Mammary microvascular endothelial cell (primary cell): ENCODE measurements at places on chromosomes 16 and 17. TPM values are rescaled to one million over a fixed set of nuclear protein-coding genes. Genes with fewer than 3 reads are reported as not detected.

Gene GRB7
- total RNA-seq, result 0.27 and 0.30 TPM in 2 replicates

Gene LRRC3C
- not detected in 2 replicates for total RNA-seq

Gene ZNF768
- total RNA-seq, result 23.7 and 25.4 TPM in 2 replicates

Gene PRAC2
- not detected in 2 replicates for total RNA-seq

Gene SPN
- total RNA-seq, result not detected in 2 replicates

Gene OGFOD3
- 41.1 and 43.0 TPM in 2 replicates for total RNA-seq

Gene SP6
- 3.1 and 5.1 TPM in 2 replicates for total RNA-seq

Gene TNP2
- not detected in 2 replicates for total RNA-seq

Gene SLC25A10
- total RNA-seq, result 27.1 and 32.0 TPM in 2 replicates
